ENCODE measurements at places on chromosomes 4 and X.

DNA sequence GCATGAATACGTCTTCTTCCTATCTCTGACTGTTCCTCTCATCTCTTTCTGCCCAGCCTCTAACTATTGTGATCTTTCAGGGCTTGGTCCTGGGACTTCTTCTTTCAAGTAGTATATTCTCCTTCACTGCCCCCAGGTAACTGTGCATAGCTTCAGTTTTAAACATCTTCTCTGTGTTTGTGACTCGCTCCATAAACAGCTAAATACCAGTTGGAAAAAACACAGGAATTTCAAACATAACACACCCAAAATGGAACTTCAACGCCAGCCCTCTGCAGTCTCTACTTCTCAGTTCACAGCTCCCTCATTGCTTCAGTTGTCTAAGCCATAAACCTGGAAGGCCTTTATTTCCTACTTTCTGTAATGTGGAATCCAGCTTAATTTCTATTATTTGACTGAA lies 16.6 kb downstream of the TRIML2 start:
- DNase-seq: no peak

- no peak for DNase-seq
Observed at GRCh38 chr4:76898385-76898692, 395 bp upstream of the SOWAHB start.

- no peak for DNase-seq
Observed at GRCh38 chrX:5802391-5802790, 426.3 kb downstream of the NLGN4X start.

DNA sequence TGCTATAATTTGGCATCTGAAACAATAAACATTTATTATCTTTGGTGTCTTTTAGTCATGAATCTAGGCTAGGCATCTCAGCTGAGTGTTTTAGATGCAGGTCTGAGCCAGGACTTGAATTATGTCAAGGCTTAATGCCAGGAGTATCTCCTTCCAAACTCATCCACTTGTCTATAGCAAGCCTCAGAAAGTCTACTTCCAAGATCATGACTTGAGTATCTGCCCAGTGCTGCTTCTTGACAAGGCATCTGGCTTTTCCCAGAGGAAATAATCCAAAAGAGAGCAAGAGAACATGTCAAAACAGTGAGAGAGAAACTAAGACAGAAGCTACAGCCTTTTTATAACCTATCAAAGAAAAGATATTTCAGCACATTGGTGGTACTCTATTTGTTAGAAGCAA lies 1052.1 kb upstream of the PCDH10 start:
- no peak for DNase-seq

GRCh38 chr4:109302361-109303139 lies at the start of gene COL25A1:
COL25A1 (minus strand) TSS chr4:109302658.
- DNase-seq: peak; percentile 24

DNA sequence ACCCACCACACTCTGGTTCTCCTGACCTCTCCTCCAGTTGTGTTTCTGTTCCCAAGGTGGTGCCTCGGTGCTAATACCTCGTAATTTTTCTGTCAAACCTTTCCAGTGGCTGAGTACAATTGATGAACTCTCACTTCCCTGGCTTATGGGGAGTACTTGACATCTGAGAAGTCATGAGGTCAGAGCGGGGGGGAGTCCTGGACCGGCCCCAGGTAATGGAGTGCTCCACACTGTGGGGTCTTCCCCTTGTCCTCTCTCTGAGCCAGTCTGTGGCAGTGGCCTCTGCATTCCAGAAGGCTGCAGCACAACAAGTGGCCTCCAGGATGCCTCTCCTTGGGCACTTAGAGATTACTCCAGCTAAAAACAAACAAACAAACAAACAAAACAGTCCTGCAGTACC lies 122.5 kb upstream of the TRIM2 start:
- no peak for DNase-seq
